NCI-H524 (cell line): ENCODE measurements at places on chromosomes 7 and 10.

DNA sequence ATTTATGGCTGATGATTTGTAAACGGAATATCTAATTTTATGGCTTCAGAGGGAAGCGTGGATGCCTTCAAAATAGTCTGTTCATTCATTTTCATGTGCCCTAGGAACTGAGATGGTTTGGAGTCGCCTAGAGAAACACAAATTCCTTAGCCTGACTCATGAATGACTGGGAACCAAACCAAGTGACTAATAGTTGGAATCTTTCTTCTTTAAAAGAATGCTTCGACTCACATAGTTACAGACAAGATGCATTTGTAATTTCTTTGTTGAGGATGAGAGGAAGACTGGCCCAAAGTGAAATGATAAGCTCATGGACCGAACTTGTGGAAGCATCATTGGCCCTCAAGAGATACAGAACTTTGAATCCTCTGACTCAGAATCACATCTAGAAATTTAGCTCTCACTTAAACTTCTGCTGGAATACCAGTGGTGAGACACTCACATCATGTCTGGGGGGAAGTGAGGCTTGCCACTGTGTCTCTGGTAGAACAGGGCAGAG is 1107.2 kb downstream of the NRG3 start:
- no peak for DNase-seq

GRCh38 chr10:2979306-2979705 is 88.0 kb upstream of the PFKP start:
- DNase-seq, result no peak

GRCh38 chr7:80609751-80610150 is 28.7 kb upstream of the CD36 start:
- DNase-seq, result no peak

DNA sequence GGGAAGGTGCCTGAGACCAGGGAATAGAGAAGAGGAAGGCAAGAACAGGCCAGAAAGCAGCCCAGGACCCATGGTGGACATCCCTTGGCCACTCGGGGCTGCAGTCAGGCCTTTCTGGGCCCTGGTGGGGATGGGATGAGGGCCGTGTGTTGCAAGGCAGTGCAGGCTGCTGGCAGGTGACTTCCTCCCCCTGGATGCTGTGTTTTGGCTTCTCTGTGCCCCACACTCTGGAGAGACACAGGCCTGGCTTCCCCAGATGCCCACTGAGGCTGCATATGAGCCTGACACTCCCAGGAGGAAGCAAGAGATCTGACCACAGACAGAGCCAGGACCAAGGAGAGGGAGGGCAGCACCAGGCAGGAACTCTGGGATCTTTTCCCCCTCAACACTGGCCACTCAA is 39.9 kb downstream of the ANXA8 start:
- no peak for DNase-seq

GRCh38 chr7:94913391-94913790 is 6.0 kb downstream of the PPP1R9A start:
- no peak for DNase-seq

- DNase-seq, result no peak
Measured at GRCh38 chr10:23015021-23015707, 80.2 kb upstream of the MSRB2 start.

GRCh38 chr10:130746311-130746710 is 565.2 kb downstream of the TCERG1L start:
- no peak for DNase-seq

- DNase-seq, result no peak
Measured at GRCh38 chr10:77498210-77498609, 139.4 kb downstream of the KCNMA1 start.

DNA sequence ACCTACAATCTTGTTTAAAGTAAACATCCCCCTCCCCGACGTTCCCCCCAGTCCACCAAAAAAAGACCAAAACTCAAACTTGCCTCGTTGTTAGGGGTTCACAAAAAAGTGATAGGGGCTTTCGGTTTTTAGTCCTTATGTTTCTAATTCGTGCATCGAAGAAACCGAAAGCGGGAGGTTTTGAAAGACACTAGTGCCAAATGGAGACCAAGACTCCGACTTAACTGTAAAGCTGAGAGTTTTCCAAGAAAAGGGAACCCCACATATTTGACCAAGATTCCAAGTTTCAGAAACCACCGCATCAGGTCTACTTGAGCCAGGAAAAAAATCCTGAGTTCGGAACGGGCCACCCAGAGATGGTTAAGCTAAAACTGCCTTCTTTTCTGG is 534 bp downstream of the PSMA2 start:
- no peak for DNase-seq

DNA sequence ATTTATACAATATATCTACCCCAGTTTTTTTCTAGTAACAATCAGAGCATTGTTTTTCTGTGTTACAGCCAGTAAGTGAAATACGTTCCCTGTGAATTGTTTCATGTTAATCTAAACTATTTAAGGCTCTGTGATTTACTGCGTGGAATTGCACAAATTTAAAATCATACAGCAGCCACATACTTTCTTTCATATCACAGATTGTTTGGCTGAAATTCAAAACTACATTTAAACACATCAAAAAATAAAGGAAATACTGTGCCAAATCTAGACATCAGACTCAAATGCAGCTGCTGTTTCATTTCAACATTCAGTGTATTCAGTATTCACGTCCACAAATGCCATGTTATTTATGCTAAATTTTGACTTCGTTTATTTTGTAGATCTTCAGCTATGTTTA is 242.6 kb upstream of the HGF start:
- DNase-seq, result no peak

DNA sequence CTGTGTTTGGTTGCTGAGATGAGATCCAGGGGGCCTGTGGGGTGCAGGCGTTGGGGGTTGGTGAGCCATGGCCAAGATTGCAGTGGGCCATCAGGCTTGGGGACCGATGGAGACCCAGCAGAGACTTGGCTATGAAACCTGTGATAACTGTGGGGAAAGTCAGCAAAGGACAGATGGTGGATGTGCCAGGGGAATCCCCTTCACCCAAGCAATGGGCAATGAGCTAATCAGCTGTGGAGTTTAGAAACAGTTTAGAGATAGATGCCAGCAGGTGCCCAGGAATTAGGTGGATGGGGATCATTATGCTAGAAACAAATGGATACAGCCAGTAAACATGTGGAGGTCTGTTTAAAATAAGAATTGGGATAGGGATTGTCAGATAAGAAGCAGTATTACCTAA is 151.4 kb upstream of the FERD3L start:
- peak; percentile 45 for DNase-seq

DNA sequence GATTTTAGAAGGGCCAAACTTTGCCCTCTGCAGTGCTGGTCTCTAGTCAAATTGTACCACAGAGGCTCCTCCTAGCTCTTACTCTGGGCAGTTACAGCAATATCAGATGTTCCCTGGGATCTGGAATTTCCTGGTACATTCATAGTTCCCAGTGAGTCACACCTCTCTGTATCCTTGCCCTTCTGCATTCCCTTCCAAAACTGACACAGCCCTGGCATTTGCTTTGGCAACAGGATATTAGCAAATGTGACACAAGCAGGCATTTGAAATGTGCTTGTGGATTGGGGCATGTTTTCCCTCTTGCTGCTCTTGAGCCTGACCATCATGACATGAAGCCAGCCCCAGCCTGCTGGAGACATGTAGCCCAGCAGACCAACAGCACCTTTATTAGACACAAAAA is 284.7 kb upstream of the AKR1E2 start:
- DNase-seq, result no peak

DNA sequence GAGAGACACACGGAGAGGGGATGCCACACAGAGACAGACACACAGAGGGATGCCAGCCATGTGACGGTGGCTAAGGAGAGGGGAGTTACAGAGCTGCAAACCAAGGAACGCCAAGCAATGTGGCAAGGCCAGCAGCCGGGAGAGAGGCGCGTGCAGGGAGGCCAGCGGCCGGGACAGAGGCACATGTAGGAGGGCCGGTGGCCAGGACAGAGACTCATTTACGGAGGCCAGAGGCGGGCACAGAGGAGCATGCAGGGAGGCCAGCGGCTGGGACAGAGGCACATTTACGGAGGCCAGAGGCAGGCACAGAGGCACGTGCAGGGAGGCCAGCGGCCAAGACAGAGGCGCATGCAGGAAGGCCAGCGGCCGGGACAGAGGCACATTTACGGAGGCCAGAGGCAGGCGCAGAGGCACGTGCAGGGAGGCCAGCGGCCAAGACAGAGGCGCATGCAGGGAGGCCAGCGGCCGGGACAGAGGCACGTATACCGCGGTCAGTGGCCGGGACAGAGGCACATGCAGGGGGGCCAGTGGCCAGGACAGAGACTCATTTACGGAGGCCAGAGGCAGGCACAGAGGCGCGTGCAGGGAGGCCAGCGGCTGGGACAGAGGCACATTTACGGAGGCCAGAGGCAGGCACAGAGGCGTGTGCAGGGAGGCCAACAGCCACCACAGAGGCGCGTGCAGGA is 40.4 kb downstream of the INSIG1 start:
- no peak for DNase-seq

- DNase-seq, result no peak
Measured at GRCh38 chr7:94666879-94667587, 11.1 kb upstream of the SGCE start.

- peak; percentile 45 for DNase-seq
Measured at GRCh38 chr7:26187380-26188205, 13.0 kb downstream of the HNRNPA2B1 start.

DNA sequence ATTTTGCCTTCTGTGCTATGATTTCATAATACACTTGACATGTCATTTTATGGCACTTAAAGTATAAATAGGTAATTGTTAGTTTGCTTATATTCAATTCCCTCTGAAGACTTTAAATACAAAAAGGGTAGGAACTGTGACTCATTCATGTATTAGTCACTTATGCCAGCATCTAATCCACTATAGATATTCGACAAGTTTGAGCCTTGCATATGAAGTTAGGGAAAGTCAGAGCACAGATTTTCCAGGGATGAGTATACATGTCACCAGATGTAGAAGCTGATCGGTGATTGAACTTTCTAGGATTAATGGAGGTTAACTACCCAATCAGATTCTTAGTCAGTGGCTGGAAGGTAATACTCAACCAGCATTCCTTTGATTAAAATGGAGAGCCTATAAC is 1321.5 kb downstream of the XPNPEP1 start:
- no peak for DNase-seq

GRCh38 chr7:77989981-77990566 is 191.5 kb downstream of the PHTF2 start:
- no peak for DNase-seq

- no peak for DNase-seq
Measured at GRCh38 chr10:27744802-27745731, 552 bp downstream of the MKX start.

GRCh38 chr10:100114976-100115770 is 33.5 kb upstream of the CPN1 start:
- DNase-seq, result no peak

- no peak for DNase-seq
Measured at GRCh38 chr10:75655791-75656451, 224.5 kb downstream of the LRMDA start.

- DNase-seq, result no peak
Measured at GRCh38 chr7:46515844-46516590, 594.9 kb upstream of the IGFBP3 start.

GRCh38 chr7:133207687-133208086 is 45.2 kb upstream of the EXOC4 start:
- no peak for DNase-seq

GRCh38 chr7:39510864-39511354 is 55.3 kb upstream of the YAE1 start:
- no peak for DNase-seq

DNA sequence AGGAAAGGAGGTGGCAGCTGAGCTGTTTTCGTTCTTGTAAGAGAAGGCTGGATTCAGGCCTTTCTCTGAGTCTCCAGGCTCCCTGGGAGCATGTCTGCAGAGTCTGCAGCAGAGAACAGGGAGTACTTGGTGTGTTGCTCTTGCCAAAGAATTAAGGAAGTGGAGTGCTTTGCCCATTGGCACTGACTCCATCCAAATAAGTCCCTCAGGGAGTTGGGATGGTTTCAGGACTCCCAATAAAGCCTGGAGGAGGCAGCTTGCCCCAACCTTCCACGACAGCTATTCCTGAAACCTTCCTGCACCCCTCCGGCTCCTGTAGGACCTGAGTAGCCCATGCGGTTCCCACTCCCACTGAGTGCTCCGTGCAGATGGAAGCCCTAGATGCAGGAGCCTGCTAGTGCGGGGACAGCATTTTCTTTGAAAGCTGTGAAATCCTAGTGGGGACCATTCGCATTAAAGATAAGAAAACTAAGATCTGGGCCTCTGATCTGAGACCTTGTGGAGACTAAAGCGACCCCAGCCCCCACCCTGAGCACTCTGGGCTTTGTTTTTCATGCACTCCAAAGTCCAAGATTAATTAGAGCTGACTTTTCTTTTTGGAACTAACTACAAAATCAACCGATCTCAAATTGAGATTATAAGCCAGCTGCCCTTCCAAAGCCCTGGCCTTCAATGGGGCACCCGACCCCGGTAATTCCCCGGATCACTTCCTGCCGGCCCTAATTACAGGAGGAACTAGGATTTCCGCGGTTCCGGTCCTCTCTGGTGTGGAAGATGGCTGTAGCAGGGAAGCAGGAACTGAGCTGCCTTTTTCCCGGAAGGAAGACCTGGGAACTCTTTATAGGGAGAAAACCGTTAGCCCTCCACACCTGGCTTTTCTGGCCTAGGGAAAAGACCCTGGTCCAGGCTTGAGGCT is 110.2 kb downstream of the COL13A1 start:
- DNase-seq, result no peak

DNA sequence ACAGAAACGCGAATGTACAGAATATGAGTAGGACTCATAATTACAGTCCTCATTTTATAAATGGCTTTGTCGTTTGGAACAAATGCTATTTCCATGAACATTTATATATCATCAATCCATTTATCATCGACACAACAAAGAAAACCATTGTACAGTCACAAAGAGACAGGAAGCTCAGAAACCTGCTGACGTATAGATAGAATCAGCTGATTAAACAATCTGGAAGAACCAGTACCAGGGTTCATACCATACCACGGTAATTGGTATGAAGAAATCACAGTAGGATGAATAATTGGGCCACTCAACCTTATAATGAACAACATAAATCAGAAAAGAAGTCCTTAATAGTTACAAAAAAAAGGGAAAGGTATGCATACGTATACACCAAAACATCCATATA is 295.0 kb downstream of the PARD3 start:
- no peak for DNase-seq

- no peak for DNase-seq
Measured at GRCh38 chr10:3282674-3283017, 110.1 kb upstream of the PITRM1 start.

DNA sequence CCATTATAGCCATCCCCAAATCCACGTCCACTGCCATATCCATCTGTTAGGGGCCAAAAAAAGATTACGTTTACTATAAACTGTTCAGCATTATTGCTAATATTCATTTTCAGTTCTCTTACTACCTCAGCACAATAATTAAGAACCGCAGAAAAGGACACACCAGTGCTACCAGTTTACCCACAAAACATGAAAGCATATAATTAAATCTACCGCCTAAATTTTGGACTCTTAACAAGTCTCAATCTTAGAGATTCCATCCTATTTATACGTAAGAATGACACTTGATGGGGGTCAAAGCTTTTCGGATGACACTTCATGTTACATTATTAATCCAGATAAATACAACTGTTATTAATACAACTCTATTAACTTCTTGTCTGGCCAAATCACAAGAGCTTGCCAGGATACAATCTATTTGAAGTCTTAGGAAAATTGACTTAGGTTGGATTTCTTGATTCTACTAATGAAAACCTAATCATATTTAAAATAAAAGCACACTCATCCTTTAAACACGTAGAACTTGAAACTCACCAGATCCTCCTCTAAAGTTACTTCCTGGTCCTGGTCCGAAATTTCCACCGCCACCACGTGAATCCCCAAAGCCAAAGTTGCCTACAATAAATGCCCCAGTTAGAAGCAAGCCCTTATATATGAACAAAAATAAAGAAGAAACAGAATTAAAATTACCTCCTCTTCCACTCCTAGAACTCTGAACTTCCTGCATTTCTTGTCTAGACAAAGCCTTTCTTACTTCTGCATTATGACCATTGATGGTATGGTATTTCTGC is 4.5 kb downstream of the HNRNPA2B1 start:
- DNase-seq, result no peak
